Glutamatergic neuron (in vitro differentiated cells): ENCODE measurements at places on chromosomes 2 and 18.

DNA sequence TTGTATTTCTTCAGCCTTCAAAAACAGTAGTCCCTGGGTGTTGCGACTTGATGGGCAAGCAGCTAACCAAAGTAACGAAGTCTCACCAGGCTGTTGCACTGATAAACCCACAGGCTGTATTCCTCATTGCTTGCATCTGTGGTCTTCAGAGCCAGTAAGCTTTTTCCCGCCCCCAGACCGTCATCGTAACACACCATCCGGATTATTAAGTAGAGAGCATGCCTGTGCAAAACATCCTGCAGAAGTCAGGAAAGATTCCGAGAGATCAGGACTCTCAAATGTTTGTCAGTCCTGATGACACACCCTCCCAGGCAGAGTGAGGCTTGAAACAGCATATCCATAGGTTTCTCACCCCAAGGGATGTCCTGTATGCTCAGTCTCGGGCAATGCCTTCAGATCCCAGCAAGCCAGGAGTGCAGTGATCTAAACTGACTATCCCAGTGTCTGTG lies 15.9 kb downstream of the ITGB1BP1 start:
- peak overlapping the region; percentile 36 for H3K27ac ChIP-seq
- peak overlapping the region; percentile 51 for H3K4me3 ChIP-seq
- no peak for DNase-seq
- peaks cover 11% of the 10 kb centered on the region for H3K4me1 ChIP-seq

- no peak overlapping the region for H3K27ac ChIP-seq
- H3K4me1 ChIP-seq = no peaks in the 10 kb centered on the region
- H3K4me3 ChIP-seq = no peak overlapping the region
- DNase-seq = no peak
Observed at GRCh38 chr2:211611061-211611518, 927.5 kb downstream of the ERBB4 start.

GRCh38 chr18:68316636-68317035 lies 398.3 kb downstream of the TMX3 start:
- no peak overlapping the region for H3K27ac ChIP-seq
- no peaks in the 10 kb centered on the region for H3K27me3 ChIP-seq
- no peaks in the 10 kb centered on the region for H3K36me3 ChIP-seq
- DNase-seq = no peak

GRCh38 chr2:182946958-182947369 lies 80.5 kb upstream of the FRZB start:
- H3K27me3 ChIP-seq = no peaks in the 10 kb centered on the region
- no peak for DNase-seq
- H3K36me3 ChIP-seq = no peaks in the 10 kb centered on the region
- H3K4me1 ChIP-seq = peaks cover 9% of the 10 kb centered on the region

- H3K27me3 ChIP-seq = peaks cover 1% of the 10 kb centered on the region
- H3K27ac ChIP-seq = peak overlapping the region; percentile 79
- H3K4me1 ChIP-seq = peaks cover 16% of the 10 kb centered on the region
- H3K4me3 ChIP-seq = no peak overlapping the region
Observed at GRCh38 chr2:6653281-6653750, 212.4 kb downstream of the CMPK2 start.

DNA sequence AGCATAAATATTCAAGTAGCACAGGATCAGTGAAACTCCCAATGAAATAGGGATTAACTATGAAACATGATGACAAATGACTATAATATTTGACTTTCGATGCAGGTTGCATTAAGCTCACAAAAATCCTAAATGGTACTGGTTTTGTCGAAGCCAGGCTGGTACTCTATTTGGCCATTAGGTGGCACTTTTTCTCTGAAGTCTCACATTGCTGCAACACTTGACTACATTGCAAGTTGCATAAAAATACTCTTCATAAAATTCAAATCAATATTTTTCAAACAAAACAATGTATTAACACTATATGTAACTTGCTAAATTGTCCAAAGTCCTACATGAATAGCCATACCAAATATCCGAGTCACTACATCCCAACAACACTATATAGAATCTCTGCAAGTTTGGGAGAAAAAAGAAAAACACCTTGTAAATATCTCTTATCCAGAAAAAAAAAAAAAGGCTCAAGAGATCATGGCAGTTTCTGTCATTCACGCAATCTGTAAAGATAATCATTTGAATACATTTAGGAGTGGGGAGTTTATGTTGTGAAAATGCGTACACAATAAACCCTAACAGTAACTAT lies 9.5 kb downstream of the RTTN start:
- H3K27me3 ChIP-seq = no peaks in the 10 kb centered on the region
- no peak overlapping the region for H3K4me3 ChIP-seq
- no peak for DNase-seq
- no peaks in the 10 kb centered on the region for H3K36me3 ChIP-seq

DNA sequence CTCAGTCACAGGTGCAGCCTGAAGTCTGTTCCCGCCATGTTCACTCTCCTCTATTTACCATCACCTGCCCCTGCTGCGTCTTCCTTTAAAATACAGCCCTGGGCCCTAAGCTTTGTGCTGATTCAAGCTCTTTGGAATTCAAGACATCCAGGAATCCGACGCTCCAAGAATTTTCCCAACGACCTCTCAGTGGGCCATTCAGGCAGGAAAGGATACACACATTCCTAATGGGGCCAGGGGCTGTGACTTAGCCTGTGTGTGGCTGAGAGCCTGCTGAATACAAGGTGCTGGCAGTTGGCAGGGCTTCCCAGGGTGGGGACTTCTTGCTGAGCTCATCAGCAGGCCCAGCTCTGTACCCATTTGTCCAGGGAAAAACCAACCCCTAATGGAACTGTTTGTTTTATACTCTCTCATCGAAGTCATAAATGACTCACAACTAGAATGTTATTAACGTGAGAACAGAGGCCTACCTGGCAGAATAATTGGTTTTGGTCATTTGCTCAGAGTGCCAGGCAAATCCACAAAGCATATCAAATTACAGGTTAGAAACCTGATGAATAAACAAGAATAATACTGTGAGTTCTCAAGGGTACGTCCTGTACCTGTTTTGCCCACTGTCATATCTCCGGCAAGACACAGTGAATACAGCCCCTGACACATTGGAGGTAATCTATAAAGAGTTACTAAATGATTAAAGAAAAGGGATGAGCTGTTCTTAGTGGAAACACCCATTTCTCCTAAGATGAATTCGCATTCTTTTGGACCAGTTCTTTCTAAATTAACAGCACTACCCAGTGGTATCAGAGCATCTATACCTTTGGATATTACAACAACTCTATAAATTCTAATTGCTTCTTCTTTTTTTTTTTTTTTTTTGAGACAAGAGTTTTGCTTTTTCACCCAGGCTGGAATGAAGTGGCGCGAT lies 12.6 kb upstream of the KCMF1 start:
- DNase-seq = no peak
- H3K27ac ChIP-seq = no peak overlapping the region
- H3K36me3 ChIP-seq = no peaks in the 10 kb centered on the region
- no peak overlapping the region for H3K4me3 ChIP-seq
- H3K4me1 ChIP-seq = peaks cover 2% of the 10 kb centered on the region

- H3K27ac ChIP-seq = no peak overlapping the region
- no peak overlapping the region for H3K4me3 ChIP-seq
- H3K27me3 ChIP-seq = no peaks in the 10 kb centered on the region
- H3K36me3 ChIP-seq = no peaks in the 10 kb centered on the region
Observed at GRCh38 chr18:1487457-1487856, 582.8 kb downstream of the ADCYAP1 start.

GRCh38 chr2:8627019-8627691 lies 54.7 kb upstream of the ID2 start:
- H3K27ac ChIP-seq = no peak overlapping the region
- DNase-seq = no peak
- H3K36me3 ChIP-seq = no peaks in the 10 kb centered on the region
- H3K4me3 ChIP-seq = no peak overlapping the region

GRCh38 chr2:200905618-200906296 lies 16.6 kb downstream of the NIF3L1 start:
- H3K36me3 ChIP-seq = no peaks in the 10 kb centered on the region
- no peak overlapping the region for H3K27ac ChIP-seq
- no peak overlapping the region for H3K4me3 ChIP-seq
- no peaks in the 10 kb centered on the region for H3K27me3 ChIP-seq
- H3K4me1 ChIP-seq = no peaks in the 10 kb centered on the region

DNA sequence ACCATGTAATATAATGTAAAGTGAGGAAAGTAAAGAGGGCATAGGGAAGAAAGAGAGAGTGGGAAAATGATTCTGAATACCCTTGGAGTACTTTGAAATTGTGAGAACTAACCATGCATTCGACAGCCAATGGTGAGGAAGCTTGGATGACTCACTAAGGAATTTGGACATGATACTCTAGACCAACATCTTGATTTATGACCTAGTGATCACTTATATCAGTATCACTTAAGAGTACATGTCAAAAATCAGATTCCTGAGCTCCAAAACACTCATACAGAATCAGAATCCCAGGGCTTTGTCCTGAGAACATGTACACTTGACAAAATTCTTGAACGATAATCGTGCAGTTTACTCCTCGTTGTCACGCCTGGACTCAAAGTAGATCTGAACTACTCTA lies 1899.8 kb upstream of the PIK3C3 start:
- H3K4me3 ChIP-seq = no peak overlapping the region
- peaks cover 1% of the 10 kb centered on the region for H3K4me1 ChIP-seq
- no peaks in the 10 kb centered on the region for H3K27me3 ChIP-seq
- no peak overlapping the region for H3K27ac ChIP-seq
- H3K36me3 ChIP-seq = no peaks in the 10 kb centered on the region
- no peak for DNase-seq

- H3K27ac ChIP-seq = no peak overlapping the region
- no peak overlapping the region for H3K4me3 ChIP-seq
- no peaks in the 10 kb centered on the region for H3K27me3 ChIP-seq
- H3K36me3 ChIP-seq = no peaks in the 10 kb centered on the region
- peaks cover 4% of the 10 kb centered on the region for H3K4me1 ChIP-seq
Observed at GRCh38 chr2:56749152-56749752, 565.5 kb downstream of the CCDC85A start.
